Renal cortex interstitium (tissue), 15 donors: ENCODE measurements at places on chromosomes 5 and 9. TPM values are rescaled to one million over a fixed set of nuclear protein-coding genes. Genes with fewer than 3 reads are reported as not detected.

The PRSS3 gene
- 1.4 TPM for polyA plus RNA-seq

The LRRC70 gene
- polyA plus RNA-seq = 6.9 TPM

The MAMDC4 gene
- 9.9 TPM for polyA plus RNA-seq

The KIF4B gene
- 0.22 TPM for polyA plus RNA-seq

The EIF4E1B gene
- not detected for polyA plus RNA-seq

The PTGER4 gene
- polyA plus RNA-seq = 10.7 TPM

The FOXD4L4 gene
- not detected for polyA plus RNA-seq

The PCDHA2 gene
- polyA plus RNA-seq = 0.24 TPM

The STKLD1 gene
- polyA plus RNA-seq = 4.4 TPM

The GFI1B gene
- 1.0 TPM for polyA plus RNA-seq

The SAPCD2 gene
- 6.6 TPM for polyA plus RNA-seq

The PCDHGB6 gene
- polyA plus RNA-seq = 7.6 TPM

The CXCL14 gene
- 47.8 TPM for polyA plus RNA-seq

The GRM6 gene
- 1.0 TPM for polyA plus RNA-seq

The ERGIC1 gene
- polyA plus RNA-seq = 112 TPM

The ZNF169 gene
- 5.9 TPM for polyA plus RNA-seq

The PAX5 gene
- polyA plus RNA-seq = 0.22 TPM

The CDC20B gene
- polyA plus RNA-seq = 0.40 TPM

The CENPH gene
- 21.6 TPM for polyA plus RNA-seq

The IL13 gene
- not detected for polyA plus RNA-seq

The SLC6A19 gene
- 51.8 TPM for polyA plus RNA-seq

The BRD3 gene
- polyA plus RNA-seq = 52.4 TPM

The FAM151B gene
- polyA plus RNA-seq = 3.4 TPM

The SLC25A46 gene
- 45.5 TPM for polyA plus RNA-seq

The LCN2 gene
- 1.2 TPM for polyA plus RNA-seq

The KLF4 gene
- polyA plus RNA-seq = 8.4 TPM
